Omental fat pad (tissue), 4 donors: ENCODE measurements at places on chromosomes 1 and 21. TPM values are rescaled to one million over a fixed set of nuclear protein-coding genes. Genes with fewer than 3 reads are reported as not detected.

Gene CYP4B1
- 194 TPM for total RNA-seq

Gene LEFTY1
- total RNA-seq = not detected

Gene TMPRSS15
- not detected for total RNA-seq

Gene APOBEC4
- total RNA-seq = not detected

Gene MAP1LC3C
- 16.9 TPM for total RNA-seq

Gene ADGRL2
- 53.2 TPM for total RNA-seq

Gene KRTAP7-1
- total RNA-seq = not detected

Gene TM2D1
- 76.8 TPM for total RNA-seq

Gene RASAL2
- total RNA-seq = 52.3 TPM

Gene FAAH
- total RNA-seq = 11.6 TPM

Gene RXFP4
- not detected for total RNA-seq

Gene PDZK1
- total RNA-seq = not detected

Gene CBS
- 13.5 TPM for total RNA-seq

Gene SYT2
- 0.12 TPM for total RNA-seq

Gene HHIPL2
- not detected for total RNA-seq

Gene IGSF9
- total RNA-seq = 9.4 TPM

Gene FAM72D
- 0.37 TPM for total RNA-seq

GRCh38 chr1:35190784-35191183 is 2.2 kb downstream of the SFPQ start:
- no peak for DNase-seq

DNA sequence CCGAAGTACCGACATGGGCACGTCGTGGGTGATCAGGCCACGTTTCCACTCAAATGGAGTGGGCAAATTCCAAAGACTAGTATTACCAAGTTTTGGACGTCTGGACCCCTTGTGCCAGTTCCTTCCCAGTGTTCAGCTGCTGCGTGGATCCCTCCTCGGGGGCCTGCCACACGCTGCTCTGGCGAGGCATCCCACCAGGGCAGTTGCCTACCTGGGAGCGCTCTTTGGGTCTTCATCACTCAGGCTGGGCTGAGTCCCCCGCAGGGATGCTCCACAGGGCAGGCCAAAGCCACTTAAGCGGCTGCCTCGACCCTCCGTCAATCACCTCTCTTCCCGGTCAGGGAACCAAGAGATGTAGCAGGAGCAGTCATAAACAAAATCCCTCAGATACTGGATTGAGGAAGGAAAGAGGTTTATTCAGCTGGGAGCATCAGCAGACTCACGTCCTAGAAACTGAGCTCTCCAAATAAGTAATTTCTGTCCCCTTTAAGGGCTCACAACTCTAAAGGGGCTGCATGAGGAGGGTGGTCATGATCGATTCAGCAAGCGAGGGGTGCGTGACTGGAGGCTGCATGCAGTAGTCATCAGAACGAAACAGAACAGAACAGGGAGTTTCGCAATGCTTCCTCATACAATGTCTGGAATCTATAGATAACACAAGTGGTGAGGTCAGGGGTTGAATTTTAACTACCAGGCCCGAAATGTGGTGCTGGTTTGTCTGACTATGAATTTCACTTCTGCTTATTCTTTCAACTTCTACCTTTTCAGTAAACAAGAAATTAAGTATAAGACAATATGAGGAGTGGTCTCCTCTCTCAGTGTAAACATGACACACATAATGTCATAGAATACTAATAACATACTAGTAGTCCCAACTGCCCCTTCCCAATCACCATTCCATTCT is 998.6 kb upstream of the NCAM2 start:
- no peak for DNase-seq

GRCh38 chr1:204409836-204410687 is 1.6 kb downstream of the PPP1R15B start:
- no peak for DNase-seq

- DNase-seq = no peak
These were observed 181.4 kb upstream of the TMEM51 start for GRCh38 chr1:14972107-14972506.

DNA sequence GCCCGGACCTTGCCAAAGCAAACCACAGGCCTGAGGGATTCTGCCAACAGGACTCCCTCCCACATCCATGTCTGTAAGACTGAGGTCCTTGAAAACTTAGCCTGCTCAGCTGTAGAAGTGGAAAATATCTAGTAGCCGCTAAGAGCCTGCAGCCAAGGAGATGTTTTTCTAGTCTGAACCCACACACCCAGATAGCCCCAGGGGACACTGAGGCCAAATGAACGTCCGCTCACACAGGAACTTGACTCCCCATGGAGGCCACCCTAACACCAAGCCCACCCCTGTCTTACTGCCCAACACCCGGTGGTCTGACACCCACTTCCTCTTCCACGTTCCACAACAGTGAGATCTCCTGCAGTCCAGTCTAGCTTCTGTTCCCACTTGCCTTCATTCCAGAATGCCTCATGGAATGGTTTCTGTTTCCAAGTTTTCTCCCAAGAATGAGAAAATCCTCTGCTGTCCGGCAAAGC is 174.8 kb downstream of the PLPP3 start:
- no peak for DNase-seq

GRCh38 chr1:6454856-6455751 is 10.9 kb downstream of the TNFRSF25 start:
- no peak for DNase-seq

- DNase-seq = no peak
These were observed at the start of gene TMPRSS3 for GRCh38 chr21:42395905-42396651. Gene TMPRSS3, minus strand, starts transcription at chr21:42396052. Its CDS starts 635 bp downstream, at chr21:42395417.

GRCh38 chr1:188423073-188423472 is 1594.3 kb downstream of the PLA2G4A start:
- DNase-seq = no peak

DNA sequence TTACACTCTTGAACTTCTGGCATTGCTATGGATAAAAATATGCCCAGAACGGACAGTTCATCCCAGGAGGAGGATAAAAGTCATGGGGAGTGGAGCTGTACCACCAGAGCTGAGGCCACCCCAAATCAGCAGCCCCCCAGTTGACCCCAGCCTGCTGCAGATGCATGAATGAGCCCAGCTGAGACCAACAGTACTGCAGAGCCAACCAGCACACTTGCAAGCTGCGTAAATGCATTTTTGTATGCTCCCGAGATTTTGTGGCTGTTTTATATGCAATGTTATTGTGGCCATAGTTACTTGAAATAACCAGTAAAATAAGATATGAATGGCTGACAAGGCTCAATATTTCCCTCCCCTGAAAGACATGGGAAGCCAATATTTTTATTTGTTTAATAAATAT is 264.6 kb downstream of the DUSP10 start:
- DNase-seq = no peak

DNA sequence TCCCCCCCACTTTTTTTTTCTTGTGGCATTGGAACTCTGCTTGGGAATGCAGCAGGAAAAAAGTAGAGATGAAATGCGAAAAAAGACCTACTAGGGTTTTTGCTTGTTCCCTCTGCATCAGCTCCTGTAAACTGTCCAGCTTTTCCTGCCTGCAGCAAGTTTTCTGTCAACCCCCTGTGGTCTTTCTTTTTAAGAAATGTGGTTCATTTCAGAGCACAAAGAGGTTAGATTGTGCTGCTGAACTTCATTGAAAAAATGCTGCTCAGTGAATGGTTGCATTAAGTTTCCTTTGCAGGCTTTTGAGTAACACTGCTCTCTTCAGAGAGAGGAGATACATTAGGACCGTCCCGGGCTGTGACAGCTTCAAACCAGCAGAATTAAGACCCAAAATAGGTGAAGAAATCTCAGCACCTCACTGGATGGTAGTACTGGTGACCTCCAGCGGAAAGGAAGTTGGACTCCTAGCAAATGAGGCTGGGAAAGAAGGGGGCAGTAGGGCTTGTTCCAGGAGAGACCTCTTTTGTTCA is 80.7 kb downstream of the NDUFS5 start:
- DNase-seq = no peak

DNA sequence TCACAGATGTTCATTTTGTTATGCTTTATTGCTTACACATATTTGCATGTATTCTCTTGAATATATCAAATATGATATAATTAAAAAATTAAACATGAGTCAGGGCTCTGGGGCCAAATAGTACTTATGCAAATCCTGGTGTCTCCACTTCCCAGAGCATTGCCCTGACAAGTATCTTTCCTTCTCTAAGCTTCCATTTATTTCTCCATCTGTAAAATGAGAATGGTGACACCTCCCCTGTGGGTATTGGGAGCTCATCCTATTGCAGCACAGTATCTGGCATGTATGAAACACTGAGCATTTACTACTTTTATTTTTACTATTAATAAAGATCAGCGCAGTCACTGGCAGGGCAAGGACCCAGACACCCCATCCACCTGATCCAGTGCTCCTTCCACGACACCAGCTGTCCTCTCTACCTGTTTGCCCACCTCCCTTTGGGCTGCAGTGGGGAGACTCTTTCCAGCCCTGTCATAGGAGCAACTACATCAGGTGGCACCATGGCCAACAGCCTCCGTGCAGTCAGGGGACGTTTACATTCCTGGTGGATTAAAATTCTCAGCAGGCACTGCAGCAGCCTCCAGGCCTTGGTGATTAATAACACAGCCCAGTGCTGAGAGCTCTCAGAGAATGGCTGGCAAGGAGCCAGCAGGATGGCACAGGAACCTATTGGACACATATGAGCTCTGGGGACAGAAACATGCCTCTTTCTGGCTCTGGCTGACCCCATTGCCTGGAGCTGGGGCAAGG is 113.0 kb downstream of the DMRTB1 start:
- no peak for DNase-seq

- no peak for DNase-seq
These were observed 49.4 kb downstream of the EDEM3 start for GRCh38 chr1:184705271-184705670.

DNA sequence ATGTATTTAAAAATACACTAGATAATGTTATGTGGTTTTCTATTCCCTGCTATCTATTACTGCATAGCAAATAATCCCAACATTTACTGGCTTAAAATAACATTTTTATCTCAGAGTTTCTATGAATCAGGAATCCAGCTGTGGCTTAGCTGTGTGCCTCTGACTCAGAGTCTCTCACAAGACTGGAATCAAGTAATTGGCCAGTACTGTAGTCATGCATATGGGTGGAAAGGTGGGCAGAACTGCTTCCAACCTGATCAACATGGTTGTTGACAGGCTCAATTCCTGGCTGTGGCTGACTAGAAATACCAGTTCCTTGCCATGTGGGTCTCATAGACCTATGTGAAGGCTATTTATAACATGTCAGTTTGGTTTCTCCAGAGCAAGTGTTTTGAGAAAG is 131.8 kb downstream of the PDE4B start:
- no peak for DNase-seq

DNA sequence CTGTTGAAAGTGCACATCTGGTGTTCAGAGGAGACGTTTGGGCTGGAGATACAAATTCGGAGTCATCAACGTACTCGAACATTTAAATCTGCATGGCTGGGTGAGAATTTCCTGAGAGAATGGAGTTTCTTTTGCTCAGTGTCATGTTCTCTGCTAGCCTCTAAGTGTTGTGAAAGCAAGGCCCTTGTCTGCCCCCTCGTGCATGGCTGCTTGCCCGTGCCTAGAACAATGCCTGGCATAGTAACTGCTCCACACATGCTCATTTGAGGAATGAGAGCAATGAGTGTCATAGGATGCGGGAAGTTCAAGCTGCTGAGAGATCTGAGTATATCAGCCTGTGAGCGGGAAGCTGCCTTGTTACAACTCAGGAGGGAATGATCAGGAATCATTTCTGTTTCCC is 171.1 kb upstream of the CSF3R start:
- DNase-seq = no peak

GRCh38 chr1:214895011-214895600 is 187.4 kb upstream of the KCNK2 start:
- no peak for DNase-seq

- DNase-seq = no peak
These were observed 15.1 kb downstream of the RAVER2 start for GRCh38 chr1:64759968-64760367.

DNA sequence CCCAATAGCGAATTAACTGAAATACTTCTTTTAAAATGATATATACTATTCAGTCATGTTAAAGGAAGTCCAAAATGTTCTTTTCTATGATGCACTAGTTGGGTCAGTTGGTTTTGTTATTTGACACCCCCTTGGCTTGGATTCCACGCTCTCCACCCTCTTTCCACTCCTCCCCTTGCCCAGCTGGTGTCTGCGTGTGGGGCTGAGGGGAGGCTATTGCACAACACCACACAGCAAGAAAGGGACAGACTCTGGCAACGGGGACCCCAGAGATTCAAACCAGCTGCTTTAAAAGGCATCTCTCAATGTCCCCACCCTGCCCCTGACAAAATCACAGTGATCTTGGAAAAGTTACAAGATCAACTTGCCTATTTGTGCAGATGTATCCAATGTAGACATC is 394.3 kb downstream of the TGFB2 start:
- no peak for DNase-seq

DNA sequence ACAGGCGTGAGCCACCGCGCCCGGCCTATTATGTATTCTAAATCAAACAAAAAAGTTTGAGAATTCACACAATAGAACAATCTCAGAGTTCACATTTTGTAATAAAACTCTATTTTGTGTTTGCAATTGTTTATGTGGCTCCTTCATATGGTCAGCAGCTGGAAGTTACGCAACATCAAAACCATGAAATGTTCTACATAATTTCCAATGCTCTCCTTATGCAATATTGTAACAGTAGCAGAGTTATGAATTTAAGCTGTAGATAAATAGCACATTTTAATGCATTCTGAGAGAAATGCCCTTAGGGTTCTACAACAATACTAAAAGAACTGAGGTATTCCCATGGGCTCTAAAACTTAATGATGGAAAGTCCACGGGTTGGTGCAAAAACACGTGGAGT is 62.3 kb upstream of the COL11A1 start:
- no peak for DNase-seq

- no peak for DNase-seq
These were observed 22.3 kb upstream of the KLHDC8A start for GRCh38 chr1:205379056-205379455.

- no peak for DNase-seq
These were observed 162.6 kb downstream of the GRIK1 start for GRCh38 chr21:29777160-29777559.

DNA sequence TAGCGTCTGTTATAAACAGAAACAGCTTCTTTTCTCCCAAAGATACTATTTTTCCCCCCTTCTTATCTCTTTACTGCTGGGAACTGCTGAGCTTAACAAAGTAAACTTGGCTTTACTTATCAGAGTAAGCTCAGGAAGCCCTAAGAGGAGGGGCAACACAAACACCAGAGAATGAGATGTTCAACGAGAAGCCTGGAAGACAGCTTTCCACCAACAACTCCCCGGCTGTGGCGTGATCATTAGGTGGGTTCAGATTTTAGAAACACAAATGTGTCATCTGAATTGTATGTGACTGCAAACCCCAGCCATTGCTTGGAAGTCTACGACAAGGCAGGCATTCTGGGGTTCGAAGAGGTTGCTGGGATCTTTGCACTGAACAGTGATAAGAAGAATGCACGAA is 181.2 kb upstream of the ESRRG start:
- DNase-seq = no peak

DNA sequence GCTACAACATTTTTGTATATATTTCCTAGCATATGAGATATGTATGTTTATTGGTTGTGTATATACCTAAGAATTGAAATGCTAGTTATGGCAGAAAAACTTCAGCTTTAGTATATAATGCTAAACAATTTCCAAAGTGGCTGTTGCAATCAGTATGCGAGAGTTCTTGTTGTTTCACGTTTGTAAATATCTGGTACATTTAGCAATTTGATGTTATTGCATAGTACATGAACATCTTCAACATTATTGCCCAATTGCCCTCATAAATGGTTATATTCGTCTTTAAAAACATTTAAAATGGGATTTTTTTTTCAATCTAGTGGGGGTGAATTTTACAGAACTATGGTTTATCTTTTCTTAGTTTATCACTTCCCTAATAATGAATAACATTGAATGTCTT is 86.2 kb upstream of the HP1BP3 start:
- no peak for DNase-seq
